ENCODE measurements at places on chromosomes 5 and 9.

DNA sequence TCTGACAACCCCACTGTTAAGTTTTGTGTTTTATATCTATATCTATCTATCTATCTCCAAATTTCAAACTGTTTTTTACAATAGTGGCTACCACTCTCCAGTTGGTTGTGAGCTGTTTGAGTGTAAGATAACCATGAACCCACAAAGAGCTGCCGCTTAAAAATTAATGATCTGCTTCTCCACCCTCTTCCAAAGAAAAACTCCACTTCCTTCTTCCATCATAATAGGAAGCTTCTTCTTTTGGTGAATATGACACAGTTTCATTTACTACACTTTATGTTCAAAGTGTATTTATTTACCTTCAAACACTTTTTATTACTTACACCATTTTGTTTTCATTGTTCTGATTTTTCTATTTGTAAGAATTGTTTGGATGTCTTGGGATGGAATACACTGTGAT lies 37.9 kb downstream of the SPZ1 start:
- no peak for DNase-seq

- DNase-seq: no peak
Observed at GRCh38 chr5:100905259-100905914, 2.3 kb upstream of the ST8SIA4 start.

DNA sequence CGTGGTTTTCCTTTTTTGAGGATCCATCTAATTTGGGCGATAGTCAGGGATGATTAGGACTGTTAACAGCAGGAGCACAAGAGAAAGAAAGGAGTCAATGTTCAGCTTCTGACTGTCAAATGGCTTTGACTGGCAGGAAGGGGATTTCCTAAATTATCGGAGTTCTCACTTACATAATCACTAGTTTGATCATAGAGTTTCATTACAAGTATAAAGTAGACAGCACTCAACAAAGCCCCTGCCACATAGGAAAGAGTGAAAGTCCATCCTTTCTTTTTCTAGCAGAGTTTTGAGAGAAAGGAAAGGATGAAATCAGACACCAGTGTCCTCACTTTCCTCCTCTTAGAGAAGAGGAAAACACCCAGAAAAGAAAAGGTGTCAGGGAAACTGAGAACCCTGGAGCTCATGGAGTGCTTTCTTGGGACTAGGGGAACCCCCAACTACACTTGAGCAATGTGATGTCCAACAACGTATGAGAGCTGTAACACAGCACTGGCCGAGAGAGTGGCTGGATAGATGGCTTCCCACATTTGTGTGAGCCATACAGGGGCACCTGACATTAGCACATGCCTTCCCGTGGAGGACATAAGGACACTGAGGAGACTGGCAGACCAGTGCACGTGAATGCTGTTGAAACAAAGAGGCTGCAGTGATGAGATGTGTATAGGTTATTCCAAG lies 26.0 kb upstream of the LPAR1 start:
- DNase-seq: no peak

DNA sequence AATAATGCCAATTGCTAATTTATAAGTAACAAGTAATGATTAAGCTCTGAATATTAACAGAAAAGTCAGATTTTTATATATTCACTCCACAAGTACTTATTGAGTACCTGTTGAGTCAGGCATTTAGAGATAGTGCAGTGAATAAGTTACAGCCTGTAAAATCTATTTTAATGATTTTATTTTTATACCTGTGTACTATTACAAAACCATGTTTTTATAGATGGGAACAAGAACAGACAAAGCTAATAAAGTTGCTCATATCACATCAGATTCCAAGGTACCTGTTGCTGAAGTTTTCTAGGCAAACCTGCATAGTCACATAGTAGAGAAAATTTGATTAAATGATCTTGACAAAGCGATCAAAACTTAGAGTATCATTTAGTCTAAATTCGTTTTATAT lies 623.7 kb downstream of the EFNA5 start:
- DNase-seq: no peak

- DNase-seq: no peak
Observed at GRCh38 chr9:131067625-131068024, 28.7 kb upstream of the AIF1L start.

DNA sequence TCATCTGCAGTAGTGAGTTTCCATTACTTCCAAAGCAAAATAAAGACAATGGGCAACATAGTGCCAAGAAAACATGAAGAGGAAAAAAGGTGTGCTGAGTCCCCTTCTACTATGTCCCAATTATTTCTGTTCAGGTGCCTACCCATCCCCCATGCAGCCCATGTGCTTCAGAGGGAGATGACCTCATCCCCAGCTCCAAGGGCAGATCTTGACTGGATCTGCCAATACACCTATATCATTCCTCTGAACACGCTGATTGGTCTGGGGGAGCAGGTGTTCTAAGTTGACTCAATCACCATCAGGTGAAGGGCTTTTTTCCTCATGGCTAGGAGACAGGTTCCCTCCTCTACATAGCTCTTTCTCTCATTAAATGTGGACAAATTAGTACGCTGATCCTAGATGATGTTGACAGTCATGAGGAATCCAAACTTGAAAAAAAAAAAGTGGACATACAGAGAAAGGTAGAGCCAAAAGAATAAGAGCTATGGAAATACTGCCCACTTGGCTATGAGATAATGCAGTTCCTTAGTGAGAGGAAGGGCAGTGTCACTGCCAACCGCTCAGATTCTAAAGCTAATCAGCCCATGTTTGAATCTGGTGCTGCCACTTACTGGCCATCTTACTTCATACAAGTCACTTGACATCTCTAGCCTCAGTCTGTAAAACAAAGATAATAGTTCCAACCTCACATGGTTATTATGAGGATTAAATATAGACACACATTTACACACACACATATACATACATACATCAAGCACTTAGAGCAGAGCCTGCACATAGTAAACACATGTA lies 23.1 kb downstream of the PRELID2 start:
- no peak for DNase-seq

GRCh38 chr9:93071464-93071863 lies 13.0 kb downstream of the SUSD3 start:
- DNase-seq: no peak

DNA sequence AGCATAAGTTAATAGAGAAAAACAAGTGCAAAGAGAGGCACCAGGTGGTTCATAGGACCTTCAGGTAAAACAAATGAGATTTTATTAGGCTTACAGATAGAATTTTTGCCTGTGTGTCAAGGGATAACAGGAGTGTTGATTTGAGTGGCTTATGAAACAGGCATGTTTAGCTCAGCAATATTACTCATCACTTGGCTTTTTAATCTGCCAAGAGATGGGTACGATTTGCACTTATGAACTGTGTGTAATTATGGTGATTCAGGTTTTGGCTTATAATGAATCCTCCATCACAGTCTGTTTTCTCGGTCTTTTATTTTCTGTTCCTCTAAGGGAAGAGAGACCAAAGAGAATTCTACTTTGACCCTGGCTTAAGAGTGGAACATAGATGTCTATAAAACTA lies 199.3 kb downstream of the DMRTA1 start:
- no peak for DNase-seq

GRCh38 chr5:143245929-143246561 lies 157.4 kb downstream of the NR3C1 start:
- DNase-seq: no peak

DNA sequence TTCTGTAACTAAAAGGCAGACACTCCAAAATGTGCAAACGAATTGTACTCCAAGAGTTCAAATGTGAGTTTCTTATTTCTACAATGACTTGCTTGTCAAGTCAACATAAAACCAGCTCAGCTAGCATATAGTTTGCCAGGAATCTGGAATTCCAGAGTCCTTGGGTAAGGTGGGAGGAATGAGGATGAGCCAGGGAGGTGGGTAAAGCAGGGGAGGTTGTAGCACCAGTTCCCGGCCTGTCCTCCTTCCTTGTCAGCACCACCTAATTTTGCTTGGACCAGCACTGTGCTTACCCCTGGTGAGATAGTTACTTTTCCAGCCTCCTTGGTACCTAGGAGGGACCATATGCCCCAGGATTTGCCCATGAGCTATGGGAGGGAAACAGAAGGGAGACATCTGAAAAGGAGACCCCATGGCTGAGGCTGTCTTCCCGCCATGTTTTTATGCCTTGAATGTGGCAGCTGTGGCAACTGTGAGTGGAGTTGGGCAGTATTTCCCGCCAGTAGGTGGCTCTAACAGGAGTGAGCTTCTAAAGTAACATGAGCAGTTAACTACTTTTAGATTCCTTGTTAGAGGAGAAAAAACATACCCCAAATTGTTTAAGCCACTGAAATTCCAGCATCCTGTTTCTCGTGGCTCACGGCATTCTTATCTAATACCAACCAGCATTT lies 302.5 kb downstream of the TENT4A start:
- DNase-seq: no peak

- no peak for DNase-seq
Observed at GRCh38 chr9:84587153-84587552, 82.4 kb upstream of the NTRK2 start.

DNA sequence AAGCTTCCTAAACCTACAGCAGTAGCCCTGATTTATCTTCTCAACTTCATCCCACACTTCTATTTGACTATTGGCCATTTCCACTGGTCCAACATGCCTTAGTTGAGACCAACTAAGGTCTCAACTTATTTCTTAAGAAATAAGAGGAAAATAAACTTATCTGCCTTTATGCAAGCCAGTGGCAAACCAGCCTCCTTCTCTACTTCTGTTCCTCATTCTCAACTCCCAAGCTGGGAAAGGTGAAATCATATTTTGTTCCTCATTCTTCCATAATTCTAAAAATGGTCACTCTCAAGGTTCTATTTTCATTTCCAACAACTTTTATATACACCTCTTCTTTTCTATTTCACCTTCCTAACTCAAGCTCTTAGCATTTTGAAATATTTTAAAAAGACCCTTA lies 149.6 kb upstream of the C9orf72 start:
- DNase-seq: no peak

GRCh38 chr5:81787474-81788242 lies 36.8 kb upstream of the SSBP2 start:
- no peak for DNase-seq

DNA sequence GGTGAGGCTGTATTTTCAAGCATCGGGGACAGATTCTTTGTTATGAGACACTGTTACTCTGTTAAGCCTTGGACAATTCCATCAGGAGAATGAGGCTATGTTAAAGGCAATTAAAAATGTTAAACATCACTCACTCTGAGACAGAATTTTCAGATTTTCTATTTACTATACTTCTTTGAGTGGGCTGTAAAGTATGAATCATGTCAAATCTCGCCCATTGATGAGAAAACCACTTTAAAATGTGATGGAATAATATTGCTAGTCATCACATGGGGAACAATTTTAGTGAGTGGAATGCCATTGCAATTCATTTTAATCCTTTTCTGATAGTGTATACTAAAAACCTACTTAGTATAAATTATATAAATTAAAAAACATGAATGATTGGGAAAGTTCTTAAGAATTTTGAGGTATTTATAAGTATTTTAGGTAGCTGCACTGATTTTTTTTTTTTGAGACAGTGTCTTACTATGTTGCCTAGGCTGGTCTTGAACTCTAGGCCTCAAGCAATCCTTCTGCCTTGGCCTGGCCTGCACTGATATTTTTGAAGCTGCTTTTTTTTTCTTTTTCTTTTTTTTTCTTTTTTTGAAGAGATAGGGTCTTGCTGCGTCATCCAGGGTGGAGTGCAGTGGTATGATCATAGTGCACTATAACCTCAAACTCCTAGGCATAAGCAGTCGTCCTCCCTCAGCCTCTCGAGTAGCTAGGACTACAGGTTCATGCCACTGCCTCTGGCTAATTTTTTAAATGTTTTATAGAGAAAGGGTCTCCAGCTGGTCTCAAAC lies 73.2 kb downstream of the KIAA1958 start:
- no peak for DNase-seq

All from activated CD4-positive, CD25-positive, alpha-beta regulatory T cell (primary cell).